Stimulated activated CD4-positive, alpha-beta T cell treated with anti-CD3 and anti-CD28 coated beads, Interleukin-15, amount 100 ng/mL, for 48 hours (primary cell): ENCODE measurements at places on chromosomes 7 and 10.

GRCh38 chr10:62044566-62044965 is 143.1 kb downstream of the ARID5B start:
- DNase-seq: no peak

- DNase-seq: no peak
Observed at GRCh38 chr7:3691478-3692158, 390.6 kb downstream of the SDK1 start.

DNA sequence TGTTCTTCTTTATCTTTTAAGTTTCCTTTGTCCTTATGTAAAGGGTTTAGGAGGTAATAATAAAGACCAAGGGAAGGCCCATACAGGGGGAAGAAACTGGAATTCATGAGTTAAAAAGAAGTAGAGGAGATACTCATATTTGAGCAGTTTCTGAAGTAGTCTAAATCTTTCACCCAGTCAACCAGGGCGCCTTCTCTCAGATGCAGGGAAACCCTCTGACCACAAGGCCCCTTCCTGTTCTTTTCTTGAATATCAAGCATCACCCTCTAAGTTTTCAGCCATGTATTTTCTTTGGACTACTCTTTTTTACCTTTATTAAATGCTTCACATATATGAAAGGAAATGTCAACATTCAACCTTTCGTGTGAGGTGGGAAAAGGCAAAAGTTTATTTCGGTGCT is 630.8 kb downstream of the SUGCT start:
- DNase-seq: no peak

DNA sequence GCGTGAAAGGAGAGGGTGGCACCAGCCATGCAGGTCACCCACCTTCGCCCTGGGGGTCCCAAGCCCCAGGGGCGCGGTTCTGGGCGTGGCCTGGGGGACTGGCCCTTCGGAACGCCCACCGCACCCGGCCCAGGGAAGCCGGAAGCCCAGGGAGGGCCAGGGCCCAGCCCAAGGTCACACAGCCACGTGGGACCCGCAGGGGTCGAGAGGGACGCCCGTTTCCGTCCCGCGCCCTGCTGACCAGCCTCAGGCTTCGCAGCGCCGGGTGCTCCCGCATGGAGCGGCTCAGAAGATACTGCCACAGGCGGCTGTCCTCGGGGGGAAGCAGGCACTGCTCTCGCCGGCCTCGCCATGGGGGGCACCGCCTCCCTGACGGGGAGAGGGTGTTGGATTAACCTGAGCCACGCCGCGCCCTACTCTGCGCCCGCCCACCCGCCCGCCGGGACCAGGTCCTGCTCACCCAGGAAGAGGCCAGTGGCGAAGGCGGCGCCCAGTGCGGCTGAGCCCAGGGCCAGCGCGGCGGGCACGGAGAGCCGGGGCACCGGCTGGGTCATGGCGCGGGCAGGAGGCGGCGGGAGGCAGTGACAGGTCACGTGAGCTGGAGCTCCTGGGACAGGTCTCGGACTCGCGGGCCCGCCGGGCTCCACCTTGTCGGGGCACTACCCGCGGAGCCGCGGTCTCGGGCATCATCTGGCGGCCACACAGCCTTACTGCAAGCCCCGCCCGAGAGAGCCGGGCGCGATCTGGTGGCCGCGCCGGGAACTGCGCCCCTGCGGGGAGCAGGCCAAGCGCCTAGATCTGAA is at the start of gene COMTD1:
COMTD1 (minus strand) TSS at position 583 of the 803 bp plus-strand sequence; CDS start at position 554, 29 bp downstream.
- DNase-seq: peak; percentile 94

GRCh38 chr10:43824934-43825333 is 176.3 kb upstream of the ZNF32 start:
- no peak for DNase-seq

DNA sequence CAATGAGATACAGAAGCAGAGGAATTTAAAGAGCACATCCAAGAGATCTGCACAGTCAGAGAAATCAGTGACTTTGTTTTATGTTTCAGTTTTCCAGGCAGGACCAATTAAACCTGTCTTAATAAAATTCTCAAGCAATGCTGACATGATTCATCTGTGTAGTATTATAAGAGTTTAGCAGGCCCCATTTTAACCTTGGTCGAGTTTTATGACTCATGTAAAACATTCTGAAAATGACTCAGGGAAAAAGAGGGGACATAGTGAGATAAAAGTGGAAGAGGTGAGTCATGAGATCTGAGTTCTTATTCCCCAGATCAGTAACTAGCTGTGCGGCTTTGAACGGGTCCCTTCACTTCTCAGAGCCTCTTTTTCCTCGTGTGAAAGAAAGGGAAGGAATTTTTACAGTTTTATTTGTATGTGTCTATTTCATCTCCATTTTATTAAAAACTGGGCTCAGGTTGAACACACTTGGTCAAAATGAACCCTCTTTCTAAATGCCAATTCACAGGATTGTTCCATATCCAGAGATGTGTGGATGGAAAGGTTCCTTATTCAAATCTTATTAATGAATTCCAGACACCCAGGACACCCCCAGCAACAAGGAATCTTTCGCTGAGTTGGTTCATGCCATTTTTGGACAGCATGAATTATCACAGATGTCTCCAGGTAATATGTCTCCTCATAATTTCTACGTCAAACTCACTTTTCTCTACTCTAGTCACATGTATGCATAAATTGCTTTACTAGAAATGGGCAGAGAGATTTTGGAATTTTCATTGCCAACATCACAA is 143.2 kb downstream of the JAZF1 start:
- DNase-seq: no peak

DNA sequence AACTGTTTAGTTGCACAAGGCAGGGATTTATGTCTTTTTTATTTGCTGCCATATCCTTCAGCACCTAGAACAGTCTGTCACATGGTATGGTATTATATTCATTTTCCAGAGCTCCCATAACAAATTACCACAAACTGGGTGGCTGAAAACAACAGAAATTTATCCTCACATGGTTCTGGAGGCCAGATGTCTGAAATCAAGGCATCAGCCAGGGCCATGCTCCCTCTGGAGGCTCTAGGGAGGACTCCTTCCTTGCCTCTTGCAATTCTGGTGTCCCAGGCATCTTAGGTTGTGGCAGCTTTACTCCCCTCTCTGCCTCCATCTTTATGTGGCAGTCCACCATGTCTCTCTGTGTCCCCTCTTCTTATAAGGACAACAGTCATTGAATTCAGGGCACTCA is 43.1 kb downstream of the MET start:
- no peak for DNase-seq
